AG10803 (cell line): ENCODE measurements at places on chromosomes 1 and 21.
A peak's percentile ranks its signal among the peaks of the same experiment; 100 is the strongest.

GRCh38 chr1:6245869-6246496, 2.0 kb downstream of the HES3 start:
- no peak for DNase-seq

DNA sequence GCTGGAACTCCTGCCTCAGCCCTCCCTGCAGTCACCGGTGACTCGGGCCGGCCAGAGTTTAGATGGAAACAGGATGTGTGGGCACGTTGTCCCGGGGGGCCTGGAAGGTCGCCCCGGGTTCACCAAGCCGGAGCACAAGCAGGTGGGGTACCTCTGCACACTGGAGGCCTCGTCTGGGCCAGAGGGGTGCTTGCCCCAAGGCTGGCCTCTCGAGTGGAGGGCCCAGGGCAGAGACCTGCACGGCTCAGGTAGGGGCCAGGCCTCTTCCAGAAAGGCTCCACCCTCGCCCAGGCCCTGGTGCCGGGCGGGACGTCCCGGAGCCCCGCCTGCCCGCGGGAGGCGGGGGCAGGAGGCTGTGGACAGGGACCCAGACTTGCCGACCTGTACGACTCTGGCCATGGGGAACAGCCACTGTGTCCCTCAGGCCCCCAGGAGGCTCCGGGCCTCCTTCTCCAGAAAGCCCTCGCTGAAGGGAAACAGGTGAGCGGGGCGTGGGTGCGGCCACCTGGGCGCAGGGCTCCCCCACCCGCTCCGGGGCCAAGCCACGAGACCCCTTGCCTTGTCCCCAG, at the start of gene PLEKHN1:
PLEKHN1 (plus strand) TSS at position 348 of the 569 bp plus-strand sequence; CDS start at position 398, 50 bp downstream.
- DNase-seq, result peak; percentile 28

DNA sequence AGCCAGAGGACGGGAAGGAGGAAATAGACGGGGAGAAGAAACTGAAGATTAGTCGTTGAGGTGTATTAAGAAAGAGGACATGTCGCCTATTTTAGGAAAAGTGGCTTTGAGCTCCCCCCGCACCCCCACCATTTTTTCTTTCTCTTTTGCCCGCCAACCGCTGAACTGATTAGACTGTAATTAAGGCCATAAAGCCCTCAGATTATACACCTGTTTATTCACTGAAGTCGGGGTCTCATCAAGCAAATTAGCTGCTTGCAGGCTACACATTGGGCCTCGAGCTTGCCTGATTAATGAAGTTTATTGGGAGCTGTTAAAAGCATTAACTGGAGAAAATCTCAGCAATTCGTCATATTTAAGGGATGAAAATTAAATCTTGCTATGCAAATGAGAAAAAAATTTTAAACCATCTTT, 119.4 kb upstream of the RRP15 start:
- no peak for DNase-seq

- no peak for DNase-seq
Measured at GRCh38 chr1:224720216-224720615, 104.1 kb downstream of the CNIH3 start.

DNA sequence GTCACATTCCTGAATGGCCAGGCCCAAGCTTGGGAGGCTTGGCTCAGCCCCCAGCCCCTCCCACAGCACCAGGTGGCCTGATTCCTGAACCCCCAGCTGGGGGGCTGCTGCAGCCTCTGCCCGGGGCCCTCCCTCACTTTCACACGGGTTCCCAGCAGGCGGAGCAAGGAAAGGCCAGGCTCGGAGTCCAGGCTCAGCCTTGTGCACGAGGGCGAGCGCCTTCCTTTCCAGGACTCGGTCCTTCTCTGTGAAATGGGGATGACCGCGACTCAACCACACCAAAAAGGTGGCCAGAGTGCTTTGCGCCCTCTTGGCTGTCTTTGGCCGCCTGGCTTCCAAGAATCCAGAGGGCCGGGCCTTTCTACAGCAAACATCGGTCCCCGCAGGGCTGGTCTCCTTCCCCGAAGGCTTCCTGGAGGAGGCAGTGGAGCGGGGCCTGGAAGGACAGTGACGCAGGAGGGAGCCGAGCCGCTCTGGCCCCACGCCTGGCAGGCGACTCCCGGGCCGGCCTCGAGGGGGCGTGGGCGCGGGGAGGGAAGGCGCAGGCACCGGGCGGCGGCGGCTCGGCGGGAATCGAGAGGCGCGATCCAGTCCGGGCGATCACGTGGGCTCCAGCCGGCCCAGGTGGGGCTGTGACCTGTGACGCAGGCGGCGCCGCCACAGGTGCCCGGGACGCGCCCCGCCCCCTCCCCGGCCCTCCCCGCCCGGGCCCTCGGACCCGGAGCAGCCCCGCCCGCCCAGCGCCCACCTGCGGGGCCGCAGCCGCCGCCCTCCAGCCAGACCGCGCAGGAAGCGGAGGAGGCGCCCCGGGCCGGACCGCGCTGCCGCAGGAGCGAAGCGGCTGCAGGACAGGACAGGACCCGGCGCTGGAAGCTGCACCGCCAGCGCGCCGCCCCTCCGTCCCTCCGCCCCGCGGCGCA, at the start of gene ARHGEF16:
ARHGEF16 (plus strand) TSS at position 775 of the 920 bp plus-strand sequence. CDS start 8,420 bp downstream, outside the sequence.
- DNase-seq, result no peak

DNA sequence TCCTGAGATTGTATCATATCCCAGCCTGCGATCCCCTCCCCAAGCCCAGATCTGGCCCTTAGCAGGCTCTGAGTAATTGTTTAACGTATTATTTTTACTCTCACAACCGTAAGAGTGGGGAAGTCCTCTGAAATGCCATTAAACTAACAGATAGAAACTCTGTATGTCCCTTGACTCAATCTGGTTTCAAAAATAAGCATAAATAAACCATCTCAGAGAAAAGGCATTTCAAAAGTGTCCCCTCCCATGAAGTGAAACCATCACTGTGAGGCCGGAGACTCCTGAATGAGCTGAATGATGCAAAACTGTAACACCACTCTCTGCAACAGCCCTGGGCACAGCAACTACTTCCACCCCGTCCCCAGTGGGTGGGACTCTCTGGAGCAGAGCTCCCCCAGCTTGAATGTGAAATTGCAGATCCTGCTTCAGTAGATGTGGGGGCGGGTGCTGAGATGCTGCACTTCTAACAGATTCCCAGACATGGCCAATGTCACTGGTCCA, 104.1 kb downstream of the SYF2 start:
- DNase-seq, result no peak

- DNase-seq, result no peak
Measured at GRCh38 chr1:178411756-178412399, 84.9 kb downstream of the CLEC20A start.

GRCh38 chr1:29519788-29520110, 283.4 kb downstream of the PTPRU start:
- no peak for DNase-seq

DNA sequence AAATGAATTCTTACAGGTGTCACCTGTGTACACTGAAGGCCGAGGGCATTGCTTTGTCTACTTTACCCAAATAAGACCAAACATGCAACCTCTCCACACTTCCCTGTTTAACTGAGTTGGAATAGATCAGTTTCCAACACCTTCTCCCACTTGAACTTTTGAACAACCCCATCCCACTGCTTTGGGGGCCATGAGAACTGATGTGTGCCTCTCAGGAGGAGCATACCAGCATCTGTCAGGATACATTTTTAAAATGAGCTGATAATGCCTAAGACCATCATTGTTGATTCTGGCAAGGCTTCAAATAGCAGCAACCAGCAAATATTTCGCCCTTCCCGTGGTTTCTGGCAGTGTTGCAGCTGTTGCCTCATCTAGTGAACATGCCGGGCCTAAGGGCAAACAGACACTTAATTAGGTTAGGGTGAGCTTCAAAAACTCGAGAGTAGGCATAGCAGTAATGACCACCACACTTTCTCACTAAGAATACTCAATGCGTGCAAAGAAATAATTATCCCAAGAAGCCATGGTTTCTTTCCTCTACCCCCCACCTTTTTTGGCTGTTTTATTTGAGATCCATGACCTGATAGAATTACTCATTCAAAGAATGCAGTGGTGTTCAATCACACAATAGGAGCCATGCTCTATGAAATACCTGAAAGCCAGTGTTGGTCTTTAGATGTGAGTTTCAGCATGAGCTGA, 63.7 kb downstream of the MAP10 start:
- DNase-seq, result peak; percentile 96

DNA sequence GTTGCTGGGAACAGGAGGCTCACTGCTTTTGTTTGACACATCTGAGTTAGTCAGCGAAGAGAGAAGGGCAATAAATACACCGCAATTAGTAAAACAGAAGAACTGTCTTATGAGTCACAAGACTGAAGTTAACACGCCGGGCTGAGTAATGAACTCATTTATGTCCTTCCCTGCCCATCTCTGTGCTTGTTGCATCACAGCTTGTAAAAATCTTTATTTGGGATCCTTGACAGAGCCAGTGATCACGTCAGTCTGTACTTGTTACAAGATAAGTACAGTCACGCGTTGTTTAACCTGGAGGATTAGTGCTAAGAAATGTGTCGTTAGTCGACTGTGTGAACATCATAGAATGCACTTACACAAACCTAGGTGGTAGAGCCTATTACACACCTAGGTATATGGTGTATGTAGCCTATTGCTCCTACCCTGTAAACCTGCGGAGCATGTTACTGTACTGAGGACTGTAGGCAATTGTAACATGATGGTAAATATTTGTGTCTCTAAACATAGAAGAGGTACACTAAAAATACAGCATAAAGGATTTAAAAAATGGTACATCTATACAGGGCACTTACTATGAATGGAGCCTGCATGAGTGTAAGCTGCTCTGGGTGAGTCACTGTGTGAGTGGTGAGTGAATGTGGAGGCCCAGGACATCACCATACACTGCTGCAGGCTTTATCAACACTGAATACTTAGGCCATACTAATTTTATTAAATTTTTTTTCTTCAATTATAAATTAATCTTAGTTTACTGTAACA, 272.2 kb downstream of the TNR start:
- DNase-seq, result peak; percentile 49

GRCh38 chr1:178361847-178362246, 134.9 kb downstream of the CLEC20A start:
- no peak for DNase-seq

DNA sequence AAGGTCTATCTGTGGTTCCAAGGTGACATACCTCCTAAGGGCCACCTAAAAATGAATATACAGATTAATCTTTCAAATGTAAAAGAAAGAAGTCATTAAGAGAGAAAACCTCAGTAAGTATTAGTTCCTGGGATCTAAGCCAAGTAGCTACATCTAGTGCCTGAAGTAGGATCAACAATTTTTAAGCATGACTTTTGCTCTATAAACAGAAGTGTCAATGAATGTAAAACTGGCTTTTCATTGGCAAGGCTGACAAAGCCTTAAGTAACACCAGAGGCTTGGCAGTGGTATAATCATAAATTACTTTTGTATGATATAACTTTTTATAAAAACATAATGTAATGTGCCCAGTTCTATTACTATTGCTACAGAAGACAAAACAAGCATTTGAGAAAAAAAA, 12.2 kb upstream of the ACADM start:
- DNase-seq, result no peak

- peak; percentile 25 for DNase-seq
Measured at GRCh38 chr1:106956721-106957120, 99.8 kb upstream of the PRMT6 start.

- DNase-seq, result no peak
Measured at GRCh38 chr1:77085109-77085508, 134.1 kb downstream of the PIGK start.

DNA sequence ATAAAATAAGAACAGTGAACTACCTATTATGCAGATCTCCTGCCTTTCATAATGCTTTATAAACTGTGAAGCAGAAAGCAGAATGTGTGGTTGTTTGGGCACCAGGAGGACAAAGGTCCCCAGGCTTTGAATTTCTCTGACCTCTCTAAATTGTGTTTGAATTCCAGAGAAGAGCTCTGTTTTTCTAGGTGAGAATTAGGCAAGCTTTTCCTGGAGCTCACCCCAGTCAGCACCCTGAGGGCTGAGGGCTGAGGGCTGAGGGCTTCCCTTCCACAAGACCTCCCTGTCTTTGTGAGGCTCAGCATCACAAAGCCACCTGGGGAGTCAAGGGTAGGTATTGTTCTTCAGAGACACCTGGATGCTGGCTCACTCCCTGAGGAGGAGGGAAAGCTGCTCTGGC, 45.5 kb upstream of the LRIG2 start:
- DNase-seq, result no peak

- DNase-seq, result no peak
Measured at GRCh38 chr21:25560271-25560685, 47.0 kb downstream of the MRPL39 start.

GRCh38 chr21:27250366-27250765, 283.5 kb upstream of the ADAMTS5 start:
- peak; percentile 34 for DNase-seq

DNA sequence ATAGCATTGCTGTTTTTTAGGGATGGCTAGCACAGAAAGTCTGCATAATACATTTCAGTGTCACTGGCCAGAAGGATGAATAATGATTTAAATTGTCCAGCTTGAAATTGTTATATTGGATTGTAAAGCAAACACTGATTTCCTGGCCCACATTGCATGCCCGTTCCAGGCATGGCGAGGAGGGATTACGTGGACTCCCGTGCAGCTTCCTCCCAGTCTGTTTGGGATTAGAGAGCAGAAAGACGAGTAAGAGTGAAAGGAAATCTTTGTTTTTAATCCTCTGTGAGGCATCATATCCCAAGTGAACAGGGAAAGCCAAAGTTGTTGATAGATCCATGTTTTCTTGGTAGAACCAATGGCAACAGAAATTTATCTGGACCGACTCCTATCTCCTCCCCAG, 8.4 kb downstream of the TRIM58 start:
- no peak for DNase-seq

- no peak for DNase-seq
Measured at GRCh38 chr1:91036894-91037829, 15.3 kb upstream of the ZNF644 start.

DNA sequence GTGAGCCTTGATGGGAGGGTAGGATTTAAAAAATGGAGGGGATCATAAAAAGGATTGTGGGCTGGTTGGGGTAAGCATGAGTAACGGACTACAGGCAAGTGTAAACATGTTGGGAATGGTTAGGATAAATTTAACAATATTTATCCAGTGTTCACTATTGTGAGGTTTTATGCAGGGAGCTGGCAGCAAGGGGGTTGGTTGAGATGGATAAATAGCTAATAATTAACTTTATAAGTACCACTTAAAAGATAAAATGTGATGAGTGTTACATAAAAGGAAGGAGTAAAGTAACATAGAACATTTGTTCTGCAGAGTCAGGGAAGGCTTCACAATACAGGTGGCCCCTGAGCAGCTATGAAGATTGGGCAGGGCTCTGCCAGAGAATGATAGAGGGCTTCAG, 109.0 kb downstream of the NGF start:
- DNase-seq, result no peak
